ENCODE measurements at places on chromosomes 2 and 18. TPM values are rescaled to one million over a fixed set of nuclear protein-coding genes. Genes with fewer than 3 reads are reported as not detected.

GRCh38 chr2:33141476-33141875, 194.7 kb downstream of the LTBP1 start:
- no peak for DNase-seq

DNA sequence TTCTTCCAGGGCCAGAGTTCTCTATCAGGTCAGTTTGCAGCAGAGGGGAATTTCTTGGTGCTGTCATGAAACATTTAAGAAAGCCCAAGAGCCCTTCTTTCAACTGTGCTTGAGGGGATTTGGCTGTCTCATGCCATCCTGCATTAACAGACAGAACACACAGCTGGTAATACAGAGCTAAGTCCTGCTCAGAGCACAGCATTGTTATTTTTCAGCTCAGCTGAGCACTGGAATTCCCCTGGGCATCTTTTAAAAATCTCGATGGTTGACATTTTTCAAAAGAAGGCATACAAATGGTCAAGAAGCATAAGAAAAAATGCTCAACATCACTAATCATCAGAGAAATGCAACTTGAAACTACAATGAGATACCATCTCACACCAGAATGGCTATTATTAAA, 14.9 kb upstream of the IL1R2 start:
- DNase-seq = no peak

DNA sequence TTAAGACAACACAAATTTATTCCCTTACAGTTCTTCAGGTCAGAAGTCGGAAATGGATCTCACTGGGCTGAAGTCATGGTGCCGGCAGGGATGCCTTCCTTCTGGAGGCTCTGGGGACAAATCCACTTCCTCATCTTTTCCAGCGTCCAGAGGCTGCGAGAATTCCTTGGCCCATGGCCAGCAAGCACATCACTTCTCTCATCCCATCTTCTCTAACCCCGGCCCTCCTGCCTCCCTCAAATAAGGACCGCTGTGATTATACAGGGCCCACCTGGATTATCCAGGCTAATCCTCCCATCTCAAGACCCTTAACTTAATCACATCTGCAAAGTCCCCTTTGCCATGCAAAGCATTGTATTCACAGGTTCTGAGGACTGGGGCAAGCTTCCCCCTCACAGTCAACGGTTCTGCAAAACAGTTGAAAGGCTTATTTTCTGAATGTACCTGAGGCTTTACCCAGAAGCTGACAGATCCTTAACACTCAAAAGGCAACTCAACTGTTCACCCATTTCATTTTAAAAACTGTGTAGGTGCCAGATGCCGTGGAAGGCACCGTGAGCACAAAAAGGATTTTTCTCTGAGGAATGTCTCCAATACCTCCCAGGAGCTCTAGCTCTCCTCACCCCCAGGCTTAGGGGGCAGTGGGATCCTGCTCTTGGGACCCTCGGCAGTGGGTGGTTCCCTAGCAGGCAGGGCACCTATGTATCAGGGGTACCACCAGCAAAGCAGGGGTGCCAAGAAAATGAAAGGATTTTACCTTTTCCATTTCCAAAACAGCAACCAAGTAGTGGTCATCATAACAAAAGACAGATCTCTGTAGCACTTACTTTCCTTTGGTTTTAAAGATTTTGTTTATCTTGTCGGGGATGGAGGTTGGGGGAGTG, 84.0 kb downstream of the KCTD1 start:
- DNase-seq = no peak

GRCh38 chr2:72138011-72138881, 9.4 kb downstream of the CYP26B1 start:
- no peak for DNase-seq

RAD51AP2 gene
- total RNA-seq = 0.20 TPM

Data from skin of body (tissue), 3 donors.